Mesothelial cell of epicardium (in vitro differentiated cells): ENCODE measurements at places on chromosomes 7 and 10.

GRCh38 chr10:100744136-100744986, 1.0 kb upstream of the PAX2 start:
- peaks cover 97% of the 10 kb centered on the region for H3K27me3 ChIP-seq
- DNase-seq, result no peak
- H3K4me1 ChIP-seq, result peaks cover 33% of the 10 kb centered on the region
- no peaks in the 10 kb centered on the region for H3K36me3 ChIP-seq
- H3K27ac ChIP-seq, result no peak overlapping the region
- H3K4me3 ChIP-seq, result peak overlapping the region; percentile 42

DNA sequence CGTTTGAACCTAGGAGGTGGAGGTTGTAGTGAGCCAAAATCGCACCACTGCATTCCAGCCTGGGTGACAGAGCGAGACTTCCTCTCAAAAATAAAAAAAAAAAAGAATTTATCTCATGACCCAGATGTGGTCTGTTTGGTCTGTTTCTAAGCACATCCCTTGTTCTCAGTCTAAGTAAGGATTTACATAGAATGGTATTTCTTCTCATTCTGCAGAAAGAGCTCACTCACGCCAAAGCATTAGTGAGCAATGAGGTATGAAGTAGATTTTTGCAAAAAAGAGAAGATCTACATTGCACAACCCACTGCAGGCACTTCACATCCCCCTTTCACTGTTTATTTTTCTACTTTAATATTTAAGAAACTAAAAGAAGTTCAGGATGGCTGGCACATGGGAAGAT, 76.5 kb upstream of the FGL2 start:
- H3K36me3 ChIP-seq, result peaks cover 12% of the 10 kb centered on the region
- H3K4me3 ChIP-seq, result no peak overlapping the region
- no peaks in the 10 kb centered on the region for H3K4me1 ChIP-seq
- no peak for DNase-seq

DNA sequence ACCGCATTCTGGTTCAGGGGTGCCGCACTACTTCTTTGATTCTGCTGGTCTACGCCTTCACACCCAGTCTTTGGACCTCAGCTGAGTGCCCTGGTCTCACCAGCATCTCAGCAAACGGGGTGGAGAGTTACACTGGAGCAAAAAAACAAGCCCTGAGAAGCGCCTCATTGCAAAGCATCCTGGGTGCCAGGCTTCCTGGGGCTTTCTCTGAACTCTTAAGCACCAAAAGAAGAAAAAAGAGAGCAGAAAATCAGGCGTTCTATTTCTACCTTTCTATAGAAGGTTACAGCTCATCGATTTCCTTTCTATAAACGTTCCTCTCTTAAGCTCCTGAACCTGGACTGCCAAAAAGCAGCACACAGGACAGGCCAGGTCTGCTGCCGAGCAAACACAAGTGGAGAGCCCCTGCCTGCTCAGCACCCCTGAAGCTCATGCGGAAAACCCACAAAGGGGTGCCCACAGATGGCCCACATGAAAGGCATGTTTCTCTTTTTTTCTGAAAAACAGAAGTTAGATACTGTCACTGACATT, 217.9 kb downstream of the SFMBT2 start:
- H3K4me3 ChIP-seq, result no peak overlapping the region
- H3K36me3 ChIP-seq, result no peaks in the 10 kb centered on the region
- H3K27ac ChIP-seq, result no peak overlapping the region
- DNase-seq, result no peak
- H3K4me1 ChIP-seq, result no peaks in the 10 kb centered on the region

DNA sequence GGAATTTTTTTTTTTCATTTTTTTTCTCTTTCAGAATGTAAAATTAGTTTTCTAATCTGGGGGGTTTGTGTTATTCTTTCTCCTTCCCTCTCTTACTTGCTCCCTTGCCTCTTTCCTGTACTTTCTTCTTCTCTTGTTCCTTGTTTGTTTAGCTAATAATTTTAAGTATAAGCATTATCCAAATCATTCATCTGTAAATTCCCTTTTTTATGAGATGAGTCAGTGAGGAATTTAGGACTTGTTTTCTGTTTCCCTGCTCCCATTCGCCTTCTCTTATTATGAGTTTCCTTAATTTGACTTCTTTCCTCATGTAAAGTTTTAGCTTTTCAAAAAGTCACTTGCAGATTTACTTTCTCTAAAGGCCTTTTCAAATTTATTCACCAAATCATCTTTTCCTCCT, 154.6 kb upstream of the ETV1 start:
- H3K4me3 ChIP-seq, result no peak overlapping the region
- H3K4me1 ChIP-seq, result no peaks in the 10 kb centered on the region
- H3K27ac ChIP-seq, result no peak overlapping the region
- DNase-seq, result no peak

- H3K36me3 ChIP-seq, result peaks cover 1% of the 10 kb centered on the region
- H3K4me1 ChIP-seq, result peaks cover 57% of the 10 kb centered on the region
- no peak for DNase-seq
- H3K27ac ChIP-seq, result peak overlapping the region; percentile 83
- no peak overlapping the region for H3K4me3 ChIP-seq
Measured at GRCh38 chr7:79282882-79283602, 170.4 kb downstream of the MAGI2 start.

DNA sequence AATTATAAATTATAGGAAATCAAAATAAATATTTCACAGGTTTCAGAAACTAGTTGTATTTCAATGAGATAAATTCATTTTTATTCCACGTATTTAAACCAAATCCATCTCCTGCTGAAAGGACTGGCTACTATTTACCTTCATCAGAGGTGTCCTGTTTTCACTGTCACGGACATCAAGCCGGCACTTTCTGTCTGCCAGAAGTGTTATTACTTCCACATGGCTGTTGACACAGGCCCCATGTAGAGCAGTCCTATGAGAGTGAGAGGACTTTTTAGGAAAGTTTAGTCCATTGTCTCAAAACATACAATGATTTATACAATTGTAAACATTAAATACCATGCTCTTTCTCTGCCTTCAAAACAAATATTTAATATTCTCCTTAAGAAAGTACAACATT, 100.4 kb upstream of the ACBD5 start:
- peaks cover 46% of the 10 kb centered on the region for H3K27me3 ChIP-seq
- H3K27ac ChIP-seq, result no peak overlapping the region
- no peak overlapping the region for H3K4me3 ChIP-seq

DNA sequence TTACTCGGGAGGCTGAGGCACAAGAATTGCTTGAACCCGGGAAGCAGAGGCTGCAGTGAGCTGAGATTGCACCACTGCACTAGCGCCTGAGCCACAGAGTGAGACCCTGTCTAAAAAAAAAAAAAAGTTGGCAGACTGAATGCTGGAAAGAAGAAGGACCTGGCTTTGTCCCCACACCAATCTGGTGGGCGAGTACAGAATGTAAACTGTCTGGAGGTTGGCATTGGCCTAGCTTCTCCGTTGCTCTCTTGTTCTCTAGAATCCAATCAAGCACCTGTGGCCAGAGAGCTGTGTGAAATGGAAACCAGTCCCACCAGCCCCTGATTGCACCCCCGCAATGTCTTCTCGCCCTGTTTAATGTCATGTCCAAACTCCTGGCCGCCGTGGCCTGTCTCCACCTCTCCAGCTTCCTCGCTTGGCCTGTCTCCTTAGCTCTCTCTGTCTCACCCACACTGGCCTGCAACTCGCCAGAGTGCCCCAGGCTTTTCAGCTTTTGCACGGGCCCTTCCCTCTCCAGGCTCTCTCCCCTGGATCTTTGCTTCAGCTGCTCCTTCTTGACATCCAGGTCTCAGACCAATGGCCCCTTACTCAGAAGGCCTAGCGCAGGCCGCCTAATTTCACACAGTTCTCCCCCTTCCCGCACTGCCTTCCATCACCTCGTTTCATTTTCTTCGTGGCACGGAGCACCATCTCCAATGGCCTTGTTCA, 670 bp upstream of the AGK start:
- peak overlapping the region; percentile 80 for H3K4me3 ChIP-seq
- no peaks in the 10 kb centered on the region for H3K36me3 ChIP-seq
- H3K27ac ChIP-seq, result peak overlapping the region; percentile 74
- H3K27me3 ChIP-seq, result no peaks in the 10 kb centered on the region
- H3K4me1 ChIP-seq, result peaks cover 19% of the 10 kb centered on the region

GRCh38 chr7:151871904-151872303, 5.0 kb downstream of the PRKAG2 start:
- H3K4me1 ChIP-seq, result peaks cover 6% of the 10 kb centered on the region
- no peak overlapping the region for H3K27ac ChIP-seq
- DNase-seq, result no peak
- no peak overlapping the region for H3K4me3 ChIP-seq

DNA sequence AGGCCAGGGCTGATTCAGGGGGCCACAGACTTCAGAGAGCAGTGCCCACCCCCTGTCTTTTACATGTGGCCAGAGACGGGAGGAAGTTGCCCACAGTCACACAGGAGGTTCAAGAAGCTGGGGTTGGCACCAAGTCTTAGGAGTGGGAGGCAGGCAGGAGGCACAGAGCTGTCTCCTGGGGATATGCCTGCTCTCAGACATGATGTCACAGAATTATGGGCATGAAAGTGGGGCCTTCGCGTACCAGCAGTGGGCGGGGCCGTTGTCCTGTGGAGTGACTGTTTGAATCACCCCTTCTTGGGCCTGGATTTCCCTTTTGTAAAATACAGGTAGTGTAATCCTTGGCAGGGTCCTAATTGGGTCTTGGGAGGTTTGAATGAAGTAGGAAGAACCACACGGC, 81.2 kb upstream of the PPIF start:
- no peak overlapping the region for H3K4me3 ChIP-seq
- no peaks in the 10 kb centered on the region for H3K27me3 ChIP-seq
- H3K27ac ChIP-seq, result peak overlapping the region; percentile 34
- peaks cover 2% of the 10 kb centered on the region for H3K36me3 ChIP-seq

DNA sequence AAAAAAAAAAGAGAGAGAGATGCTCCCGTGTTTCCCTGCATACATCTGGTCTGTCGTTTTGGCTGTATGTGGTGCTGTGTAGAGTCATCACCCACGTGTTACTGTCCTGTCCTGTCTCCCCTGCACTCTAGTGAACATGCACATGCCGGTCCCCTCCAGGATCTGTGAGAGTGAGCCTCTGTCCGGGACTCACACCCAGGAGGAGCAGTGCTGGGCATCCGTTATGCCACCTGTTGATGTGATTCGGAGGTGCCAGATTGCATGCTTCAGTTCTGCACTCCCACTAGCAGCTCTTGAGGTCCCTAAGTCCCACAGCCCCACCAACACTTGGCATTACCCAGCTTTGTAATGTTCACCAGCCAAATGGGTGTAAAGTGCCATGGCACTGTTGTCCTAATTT, 16.4 kb downstream of the GHRHR start:
- no peaks in the 10 kb centered on the region for H3K36me3 ChIP-seq
- no peak for DNase-seq
- H3K27me3 ChIP-seq, result peaks cover 74% of the 10 kb centered on the region
- H3K4me3 ChIP-seq, result no peak overlapping the region
- peaks cover 2% of the 10 kb centered on the region for H3K4me1 ChIP-seq

DNA sequence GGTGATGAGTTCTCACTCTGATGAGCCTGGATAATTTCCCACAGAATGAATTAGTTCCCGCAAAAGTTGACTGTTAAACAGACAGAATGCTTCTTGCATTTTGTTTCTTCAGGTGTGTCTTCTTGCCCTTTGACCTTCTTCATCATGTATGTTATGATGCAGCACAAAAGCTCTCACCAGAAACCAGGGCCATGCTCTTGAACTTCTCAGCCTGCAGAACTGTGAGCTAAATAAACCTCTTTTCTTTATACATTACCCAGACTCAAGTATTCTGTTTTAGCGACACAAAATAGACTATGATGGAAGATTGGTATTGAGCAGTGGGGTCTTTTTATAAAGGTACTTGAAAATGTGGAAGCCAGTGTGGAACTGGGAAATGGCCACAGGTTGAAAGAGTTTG, 95.2 kb upstream of the TNS3 start:
- DNase-seq, result no peak
- H3K4me3 ChIP-seq, result no peak overlapping the region
- peak overlapping the region; percentile 94 for H3K27ac ChIP-seq
- H3K36me3 ChIP-seq, result peaks cover 13% of the 10 kb centered on the region
- peaks cover 45% of the 10 kb centered on the region for H3K4me1 ChIP-seq
- H3K27me3 ChIP-seq, result no peaks in the 10 kb centered on the region

- H3K4me1 ChIP-seq, result peaks cover 22% of the 10 kb centered on the region
- peaks cover 11% of the 10 kb centered on the region for H3K36me3 ChIP-seq
- peak overlapping the region; percentile 99 for H3K27ac ChIP-seq
- DNase-seq, result no peak
Measured at GRCh38 chr10:35194906-35195305, 68.3 kb downstream of the CREM start.

DNA sequence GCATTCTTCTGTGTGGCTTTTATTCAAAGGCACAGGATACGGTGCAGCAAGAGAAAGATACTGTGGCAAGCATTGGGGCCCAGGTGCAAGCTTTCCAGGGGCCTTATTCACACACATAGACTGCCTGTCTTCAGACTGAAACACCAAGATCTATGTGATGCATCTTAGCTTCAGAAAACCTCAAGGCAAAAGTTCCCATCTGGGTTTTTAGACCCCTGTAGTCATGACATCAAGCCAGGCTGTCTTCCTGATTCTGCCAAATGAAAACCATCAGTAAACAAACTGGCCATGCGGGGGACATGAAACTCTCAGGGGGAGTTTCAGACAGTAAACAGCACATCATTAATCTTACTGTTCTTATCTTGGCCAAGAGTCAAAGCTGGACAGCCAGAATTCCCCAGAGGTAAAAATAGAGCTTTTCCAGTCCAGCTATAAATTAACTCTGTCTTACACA, 9.8 kb downstream of the AGBL3 start:
- H3K4me1 ChIP-seq, result peaks cover 40% of the 10 kb centered on the region
- H3K27me3 ChIP-seq, result no peaks in the 10 kb centered on the region
- peaks cover 33% of the 10 kb centered on the region for H3K36me3 ChIP-seq
- H3K4me3 ChIP-seq, result no peak overlapping the region
- DNase-seq, result no peak
- peak overlapping the region; percentile 39 for H3K27ac ChIP-seq

GRCh38 chr10:123428391-123428790, 237.8 kb upstream of the GPR26 start:
- no peaks in the 10 kb centered on the region for H3K36me3 ChIP-seq
- no peak overlapping the region for H3K4me3 ChIP-seq
- no peak overlapping the region for H3K27ac ChIP-seq

DNA sequence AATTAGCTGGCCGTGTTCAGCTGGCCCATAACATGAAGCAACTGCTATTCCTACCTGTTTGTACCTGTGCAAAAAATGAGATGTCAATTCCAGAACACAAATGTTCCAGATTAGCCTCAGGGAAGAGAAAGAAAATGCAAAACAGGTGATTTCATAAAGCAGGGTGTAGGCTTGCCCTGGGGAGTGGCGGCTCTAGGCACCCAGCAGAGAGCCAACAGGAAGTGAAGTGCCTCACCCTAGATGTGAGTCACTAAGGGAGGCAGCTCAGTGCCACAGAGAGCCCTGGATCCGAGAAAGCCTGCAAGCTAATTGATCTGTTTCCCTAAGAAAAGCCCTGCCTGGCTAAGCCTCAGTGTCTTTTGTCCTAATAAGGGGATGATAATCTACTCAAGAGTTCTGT, 240.0 kb downstream of the ARHGAP21 start:
- peak overlapping the region; percentile 92 for H3K27ac ChIP-seq
- peaks cover 17% of the 10 kb centered on the region for H3K4me1 ChIP-seq
- H3K4me3 ChIP-seq, result no peak overlapping the region
- no peaks in the 10 kb centered on the region for H3K27me3 ChIP-seq
- DNase-seq, result no peak
- peaks cover 50% of the 10 kb centered on the region for H3K36me3 ChIP-seq
